ENCODE measurements at places on chromosomes 5 and 9.

DNA sequence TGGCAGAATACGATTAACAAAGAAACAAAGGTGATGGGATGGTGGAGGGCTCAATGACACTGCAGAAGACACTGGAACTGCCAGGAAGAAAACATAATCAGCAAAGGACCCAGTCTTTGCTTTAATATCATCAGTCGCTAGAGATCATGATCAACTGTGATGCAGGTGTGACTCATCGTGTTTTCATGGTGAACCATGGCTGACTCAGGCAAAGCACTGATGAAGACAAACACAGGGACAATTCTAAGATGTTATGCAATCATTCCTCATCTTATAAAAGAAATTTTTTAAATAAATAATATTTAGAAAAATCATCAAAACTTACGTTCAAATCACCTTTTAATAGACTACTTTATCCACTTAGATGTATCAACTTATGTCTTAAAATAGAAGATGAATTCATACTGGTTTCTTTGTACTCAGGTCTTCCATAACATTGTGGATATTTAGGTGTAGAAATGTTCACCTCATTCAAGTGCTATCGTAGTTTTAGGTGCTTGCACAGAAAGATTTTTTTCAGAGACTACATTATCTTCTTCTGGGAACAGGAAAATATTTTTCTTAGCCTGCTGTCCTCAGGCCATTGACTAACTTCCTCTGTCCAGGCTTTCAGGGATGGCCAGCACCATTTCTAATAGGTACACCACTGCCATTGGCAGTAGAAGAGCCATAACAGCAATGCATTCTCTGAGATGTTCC, 673.4 kb upstream of the MEF2C start:
- no peak for DNase-seq

DNA sequence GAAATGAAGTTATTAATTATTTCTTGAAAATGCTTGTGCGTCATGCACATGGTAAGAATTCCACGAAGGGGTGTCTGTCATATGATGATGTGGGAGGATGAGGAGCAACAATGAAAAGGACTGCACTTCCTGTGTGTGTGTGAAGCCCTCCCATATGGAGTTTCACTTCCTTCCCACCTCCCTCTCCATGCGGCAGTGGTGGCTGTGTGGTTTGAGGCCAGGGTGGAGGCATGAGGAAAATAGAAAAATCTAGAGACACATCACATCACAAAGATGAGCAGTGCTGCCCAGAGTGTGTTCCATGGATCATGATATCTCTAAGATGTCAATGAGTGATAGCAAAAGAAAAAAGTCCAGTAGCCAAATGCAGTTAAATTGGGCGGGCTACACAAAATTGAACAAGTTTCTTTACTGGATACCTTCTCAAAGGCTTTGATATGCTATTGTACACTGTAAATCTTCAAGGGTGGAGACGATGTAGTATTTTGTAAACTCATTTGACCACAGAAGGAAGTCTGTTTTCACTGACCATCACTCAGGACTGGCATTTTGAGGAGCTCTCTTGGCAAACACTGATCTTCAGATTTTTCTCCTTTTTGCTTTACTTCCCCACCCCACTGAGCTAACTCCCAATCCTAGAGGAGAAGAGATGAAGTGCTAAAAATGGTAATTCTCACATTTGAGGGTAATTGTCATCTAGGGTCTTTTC, 55.7 kb upstream of the EQTN start:
- DNase-seq, result no peak

- DNase-seq, result no peak
These were observed 36.8 kb downstream of the DAB2IP start for GRCh38 chr9:121688146-121688680.

GRCh38 chr9:89038382-89039103, 47.3 kb downstream of the S1PR3 start:
- DNase-seq, result no peak

DNA sequence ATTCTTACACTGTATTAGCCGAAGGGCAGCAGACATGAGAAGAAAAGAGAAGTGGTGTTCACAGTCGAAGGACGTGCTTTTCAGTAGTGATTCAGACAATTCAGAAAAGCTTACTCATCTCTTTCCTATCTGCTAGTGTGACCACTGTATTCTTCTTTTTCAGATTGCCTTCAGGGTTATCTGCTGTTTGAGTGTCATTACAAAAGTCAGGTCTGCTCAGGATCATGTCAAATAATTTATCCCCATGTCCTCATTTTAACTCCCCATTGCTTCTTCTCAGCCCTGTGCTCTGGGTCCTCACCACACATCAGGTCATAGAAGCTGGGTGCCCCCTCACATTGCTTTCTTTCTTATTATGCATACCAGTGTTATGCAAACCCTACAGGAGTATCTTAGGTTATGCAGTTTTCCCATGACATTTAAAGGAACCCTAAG, 394.0 kb downstream of the CETN3 start:
- no peak for DNase-seq

GRCh38 chr9:90259311-90260246, 383.0 kb downstream of the DIRAS2 start:
- DNase-seq, result no peak

GRCh38 chr5:172010278-172010677, 3.8 kb upstream of the FBXW11 start:
- DNase-seq, result no peak

Measured in NCI-H1436 treated with DMSO at 0.1 percent for 48 hours (cell line).